T-helper 17 cell (primary cell): ENCODE measurements at places on chromosomes 5 and 9.

DNA sequence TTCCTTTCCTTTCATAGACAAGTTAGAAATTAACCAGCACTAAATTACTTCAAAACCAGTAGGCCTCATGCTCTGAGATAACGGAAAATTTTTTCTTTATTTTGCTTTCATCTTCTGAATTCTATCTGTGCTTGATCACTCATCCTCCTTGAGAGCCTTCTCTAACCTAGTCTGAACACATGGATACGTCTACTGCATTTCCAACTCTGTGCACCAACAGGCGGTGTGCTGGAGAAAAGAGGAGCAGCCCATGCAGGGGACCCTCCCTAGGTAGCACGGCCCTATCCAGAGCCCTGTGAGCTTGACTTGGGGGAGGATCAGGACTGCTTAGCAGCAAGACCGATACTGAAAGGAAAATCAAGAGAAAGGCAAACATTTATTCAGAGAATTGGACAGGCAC is 149.8 kb downstream of the AUH start:
- DNase-seq, result no peak

DNA sequence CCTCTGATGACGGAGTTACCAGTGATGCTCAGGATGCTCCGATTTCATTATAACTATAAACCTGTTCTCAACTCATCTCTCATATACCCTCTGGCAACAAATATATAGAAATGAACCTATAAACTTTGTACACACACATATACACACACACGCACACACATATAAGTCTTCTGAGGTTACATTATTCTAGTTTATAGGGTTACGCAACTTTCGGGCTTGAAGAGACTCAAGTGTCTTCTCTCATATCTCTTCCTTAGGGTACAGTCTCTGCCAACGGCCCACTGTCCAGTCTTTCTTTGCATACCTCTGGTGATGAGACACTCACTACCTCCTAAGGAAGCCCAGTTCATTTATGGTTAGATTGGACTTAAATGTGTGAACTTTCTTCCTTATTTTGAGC is 69.4 kb upstream of the TBC1D2 start:
- DNase-seq, result no peak

DNA sequence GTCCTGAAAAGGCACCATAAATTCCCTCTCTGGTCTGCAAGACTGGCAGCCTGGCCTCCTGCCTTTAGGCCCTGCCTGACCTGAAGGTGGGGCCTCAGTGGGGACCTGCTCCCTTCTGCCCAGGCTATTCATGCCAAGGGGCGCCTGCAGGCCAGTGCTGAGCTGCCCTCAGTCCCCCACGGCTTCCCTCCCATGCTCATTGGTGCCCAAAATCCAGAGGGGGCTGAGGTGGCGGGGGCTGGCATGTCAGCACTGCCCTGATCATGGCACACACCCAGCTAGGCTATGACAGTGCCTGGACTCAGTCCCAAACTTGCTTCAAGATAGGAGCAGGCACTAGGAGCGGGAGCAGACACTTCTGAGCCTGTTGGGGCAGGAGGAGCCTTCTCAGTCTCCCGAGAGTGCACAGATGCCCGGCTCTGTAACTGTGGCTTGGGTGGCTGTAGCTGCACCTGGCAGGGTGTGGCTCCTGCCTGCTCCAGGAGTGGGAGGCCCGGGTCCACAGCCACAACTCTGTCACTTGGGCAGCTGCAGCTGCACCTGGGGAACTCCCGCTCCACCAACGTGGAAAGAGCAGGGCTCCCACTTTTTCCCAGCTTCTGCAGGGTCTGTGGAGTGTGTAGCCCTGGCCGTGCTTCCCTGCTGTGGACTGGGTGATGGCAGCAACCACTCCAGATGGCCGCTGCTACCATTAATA is 49.0 kb downstream of the NDUFAF2 start:
- no peak for DNase-seq

- no peak for DNase-seq
These were observed 8.3 kb downstream of the KIF2A start for GRCh38 chr5:62314213-62314830.
